ENCODE measurements at places on chromosomes 1 and 21.

- DNase-seq = no peak
Observed at GRCh38 chr1:228478912-228479711, 8.1 kb upstream of the RNF187 start.

GRCh38 chr21:38990424-38990794 is 184.7 kb downstream of the ETS2 start:
- no peak for DNase-seq

GRCh38 chr1:50966991-50967390 is 3.1 kb upstream of the CDKN2C start:
- DNase-seq = no peak

GRCh38 chr1:38932571-38932970 is 9.1 kb downstream of the RHBDL2 start:
- no peak for DNase-seq
